Stimulated activated memory B cell treated with anti-CD40 and anti-IgM and Interleukin-4, amounts not matched to agents 10 μg/mL and 1 μg/mL and 100 μg/mL, for 72 hours (primary cell): ENCODE measurements at places on chromosomes 7 and 10.

DNA sequence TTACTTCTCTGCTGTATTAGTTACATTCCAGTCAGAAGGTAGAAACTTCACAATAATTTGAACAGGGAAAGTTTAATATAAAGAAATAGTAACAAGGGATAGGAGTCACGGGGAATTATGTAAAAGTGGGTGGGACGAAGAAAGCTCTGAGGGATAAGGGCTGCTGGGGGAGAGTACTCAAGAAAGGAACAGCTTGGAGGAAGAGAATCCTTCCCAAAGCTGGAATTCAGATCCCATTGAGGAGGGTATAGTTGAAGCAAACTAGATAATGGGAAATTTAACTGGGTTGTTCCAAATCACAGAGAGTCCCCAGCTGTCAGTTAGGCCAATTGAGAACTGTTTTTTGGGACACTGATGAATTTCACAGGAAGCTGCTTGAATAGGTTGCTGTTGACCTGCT is 53.2 kb upstream of the MACC1 start:
- ATAC-seq = no peak

DNA sequence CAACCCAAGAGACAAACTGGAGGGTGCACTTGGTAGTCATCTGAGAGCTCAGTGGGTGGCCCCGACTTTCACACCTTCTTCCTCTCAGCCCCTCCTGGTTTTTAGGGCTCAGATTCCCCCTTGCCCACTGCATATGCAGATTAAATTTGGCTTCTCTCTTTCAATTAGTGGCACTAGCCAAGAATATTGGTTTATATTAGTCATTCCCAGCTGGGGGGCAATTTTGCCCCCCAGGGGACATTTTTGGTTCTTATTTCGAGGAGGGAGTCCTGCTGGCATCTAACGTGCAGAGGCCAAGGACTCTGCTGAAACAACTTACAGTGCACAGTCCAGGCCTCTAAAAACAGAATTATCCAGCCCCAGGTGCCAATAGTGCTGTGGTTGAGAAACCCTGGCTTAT is 216.0 kb downstream of the RPS24 start:
- no peak for ATAC-seq

DNA sequence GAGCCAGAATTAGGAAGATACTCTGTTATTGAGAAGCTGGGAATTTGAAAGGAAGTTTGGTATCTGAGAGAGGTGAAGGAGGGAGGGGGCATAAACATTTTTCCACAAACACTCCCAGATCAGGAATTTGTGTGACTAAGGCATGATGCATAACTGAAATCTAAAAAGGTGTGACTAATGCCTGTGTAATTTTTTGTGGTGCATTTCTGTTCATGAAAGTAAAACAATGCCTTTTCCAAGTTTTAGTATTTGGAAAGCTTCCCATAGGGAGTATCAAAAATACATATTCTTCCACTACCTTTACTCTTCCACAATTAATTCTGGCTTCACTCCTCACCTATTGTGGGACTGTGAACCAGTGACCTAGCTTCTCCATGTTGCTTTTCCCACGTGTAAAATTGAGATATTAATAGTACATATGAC is 56.4 kb upstream of the CAV2 start:
- ATAC-seq = no peak

- no peak for ATAC-seq
These were observed 3.7 kb downstream of the SND1 start for GRCh38 chr7:127655720-127656119.

DNA sequence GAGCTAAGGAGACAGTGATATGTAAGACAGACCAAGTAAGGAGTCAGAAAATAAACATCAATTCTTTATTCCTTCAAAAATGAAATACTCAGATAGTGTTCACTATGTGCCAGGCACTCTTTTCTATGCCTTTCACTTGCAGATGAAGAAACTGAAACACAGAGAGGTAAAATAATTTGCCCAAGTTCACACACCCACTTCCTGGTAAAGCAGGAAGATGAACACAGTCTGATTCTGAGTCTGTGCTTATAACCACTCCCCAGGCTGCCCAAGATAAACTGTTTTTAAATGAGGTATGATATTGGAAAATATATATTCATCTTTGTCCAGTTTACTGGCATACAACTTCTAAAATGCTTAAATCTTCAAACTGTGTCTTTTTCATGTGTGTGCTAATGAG is 294.4 kb upstream of the NPVF start:
- ATAC-seq = no peak

- ATAC-seq = no peak
These were observed 9.0 kb upstream of the TACR2 start for GRCh38 chr10:69425511-69426298.

GRCh38 chr10:6239213-6239991 is 36.7 kb downstream of the PFKFB3 start:
- ATAC-seq = peak; percentile 71
